ENCODE measurements at places on chromosomes 12 and 14.
A peak's percentile ranks its signal among the peaks of the same experiment; 100 is the strongest.

DNA sequence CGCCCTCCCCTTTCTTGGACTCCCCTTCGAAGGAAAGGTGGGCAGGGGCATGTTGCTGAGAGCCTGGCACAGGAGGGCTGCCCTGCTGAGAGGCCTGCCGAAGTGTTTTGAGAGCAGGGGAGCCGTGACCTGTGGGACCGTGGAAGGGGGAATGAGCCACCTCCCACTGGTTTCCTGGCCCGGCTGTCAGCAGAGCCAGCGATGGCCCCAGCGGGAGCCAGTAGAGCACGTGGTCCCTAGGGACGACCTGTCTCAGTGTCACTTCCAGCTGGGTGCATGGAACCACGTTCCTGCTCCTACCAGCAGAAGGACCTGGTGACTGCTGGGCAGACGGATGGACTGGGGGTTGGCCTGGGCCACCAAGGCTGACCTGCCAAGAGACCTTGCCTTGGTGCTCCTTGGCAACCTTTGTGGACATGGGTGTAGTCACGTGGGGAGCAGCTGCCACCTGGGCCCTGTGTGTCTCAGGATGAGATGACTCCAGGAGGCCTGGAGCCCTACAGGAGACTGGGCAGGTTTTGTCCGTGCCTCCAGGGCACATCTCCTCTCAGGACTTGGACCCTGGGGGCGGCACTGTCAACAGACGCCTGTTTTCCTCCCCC lies 34.6 kb downstream of the BEGAIN start:
- no peak for DNase-seq

- peak; percentile 8 for DNase-seq
These were observed 23.1 kb downstream of the BICDL1 start for GRCh38 chr12:120012067-120012621.

DNA sequence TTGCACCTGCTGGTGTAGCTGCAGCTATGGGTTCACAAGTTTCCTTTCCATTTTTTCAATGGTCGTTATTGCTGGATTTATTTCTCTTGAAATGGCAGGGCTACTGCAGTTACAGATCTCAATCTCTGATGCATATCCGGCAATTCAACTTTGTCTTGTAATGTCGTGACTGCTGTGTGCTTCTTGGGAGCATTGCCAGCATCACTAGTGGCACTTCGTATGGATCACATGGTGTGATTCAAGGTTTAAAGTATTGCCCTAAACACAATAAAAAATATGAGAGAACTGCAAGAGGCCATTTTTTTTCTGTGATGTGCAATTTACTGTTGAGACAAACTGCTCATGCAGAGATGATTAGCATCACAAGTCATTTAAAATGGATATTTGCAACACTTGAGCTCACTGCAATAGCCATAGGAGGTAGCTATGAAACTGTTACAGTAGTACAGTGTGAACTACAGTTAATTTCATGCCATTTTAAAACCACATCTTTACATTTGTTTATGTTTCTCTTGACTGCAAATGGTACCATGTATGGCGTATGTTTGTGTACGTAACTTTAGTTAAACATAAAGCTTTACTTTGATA lies 217.4 kb upstream of the PDE3A start:
- DNase-seq, result no peak

- DNase-seq, result peak; percentile 73
These were observed at the start of gene DENND5B for GRCh38 chr12:31590642-31591379. Gene DENND5B (minus strand): TSS chr12:31591136. CDS start chr12:31590832, 304 bp downstream.

DNA sequence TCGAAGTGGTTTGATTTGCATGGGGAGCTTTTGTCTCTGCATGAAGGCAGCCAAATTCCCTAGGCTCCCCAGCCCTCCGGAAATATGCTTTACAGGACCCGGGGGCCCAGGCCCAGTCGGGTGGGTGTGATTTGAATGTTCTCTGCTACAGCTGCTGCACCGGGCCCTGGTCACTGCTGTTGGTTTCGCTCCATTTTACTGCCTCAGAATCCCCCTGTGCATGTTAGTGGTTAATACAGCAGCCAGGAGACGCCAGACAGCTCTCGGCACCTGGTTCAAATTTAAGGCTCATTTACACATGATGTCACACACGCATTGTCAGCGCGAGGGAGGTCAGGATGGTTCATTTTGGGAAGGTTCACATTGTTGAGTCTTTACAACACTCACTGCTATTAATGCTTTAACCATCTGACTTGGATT lies 99.6 kb downstream of the SLC38A6 start:
- DNase-seq, result no peak

GRCh38 chr12:49664591-49665239 lies 41.4 kb downstream of the PRPF40B start:
- DNase-seq, result no peak

DNA sequence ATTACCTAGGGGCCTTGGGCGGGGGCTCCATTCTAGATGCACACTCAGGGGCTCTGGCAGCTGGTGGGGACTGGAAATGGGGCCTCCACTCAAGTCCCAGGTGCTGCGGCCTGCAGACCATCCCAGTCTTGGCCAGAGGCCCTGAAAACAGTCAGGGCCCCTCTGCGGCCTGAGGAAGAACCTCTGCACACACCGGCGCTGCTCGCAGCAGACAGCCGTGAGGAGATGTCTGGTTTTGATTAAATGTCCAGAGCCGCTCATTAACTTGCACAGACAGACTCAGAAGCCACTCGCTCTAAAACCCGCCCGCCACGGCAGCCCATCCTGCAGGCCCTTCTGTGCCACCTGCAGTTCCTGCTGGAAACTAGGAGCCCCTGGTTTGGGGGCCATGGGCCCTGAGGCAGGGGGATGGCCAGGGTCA lies 36.4 kb upstream of the NCOR2 start:
- DNase-seq, result no peak

DNA sequence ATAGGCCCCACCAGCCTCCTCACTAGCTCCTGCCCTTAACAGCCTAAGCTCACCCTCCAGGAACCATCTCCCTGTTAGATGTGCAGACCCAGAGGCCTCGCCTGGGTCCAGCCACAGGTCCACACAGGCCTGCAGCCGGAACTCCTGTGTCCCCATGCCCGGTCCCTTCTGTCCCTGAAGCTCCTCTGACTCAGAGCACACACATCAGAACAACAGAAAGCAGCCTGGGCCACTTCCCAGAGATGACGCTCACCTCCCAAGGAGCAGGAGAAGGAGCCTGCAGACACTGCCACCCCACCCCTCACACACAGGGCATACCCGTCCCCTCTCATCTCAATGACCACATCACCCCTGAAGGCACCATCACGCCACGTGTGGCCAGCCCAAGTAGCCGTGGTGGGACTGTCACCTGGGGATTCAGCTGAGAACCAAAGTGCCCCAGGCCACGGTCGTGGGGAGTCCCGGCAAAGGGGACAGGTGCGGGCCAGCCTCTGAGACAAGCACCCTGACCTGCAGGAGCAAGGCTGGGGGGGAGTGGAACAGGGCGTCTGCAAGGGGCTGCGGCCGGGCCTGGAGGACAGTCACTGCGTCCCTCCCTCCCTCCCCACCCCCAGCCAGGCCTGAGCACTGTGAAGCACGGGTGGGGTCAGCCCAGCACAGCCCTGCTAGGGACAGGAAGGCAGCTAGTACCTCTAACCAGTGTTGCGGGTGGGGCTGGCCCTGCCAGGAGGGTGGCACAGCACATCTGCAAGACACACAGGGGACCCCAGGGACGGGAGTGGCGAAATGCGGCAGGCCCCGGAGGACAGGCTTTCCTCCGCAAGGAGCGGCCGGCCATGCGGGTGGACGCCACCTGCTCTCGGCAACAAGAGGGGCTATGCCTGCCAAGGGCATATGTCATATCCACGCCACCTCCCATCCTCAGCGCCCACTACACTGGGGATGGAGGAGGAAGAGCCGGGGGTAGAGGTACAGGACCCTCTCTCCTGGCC lies 5.5 kb downstream of the AKT1 start:
- DNase-seq, result no peak
